ENCODE measurements at places on chromosomes 2 and 18.

DNA sequence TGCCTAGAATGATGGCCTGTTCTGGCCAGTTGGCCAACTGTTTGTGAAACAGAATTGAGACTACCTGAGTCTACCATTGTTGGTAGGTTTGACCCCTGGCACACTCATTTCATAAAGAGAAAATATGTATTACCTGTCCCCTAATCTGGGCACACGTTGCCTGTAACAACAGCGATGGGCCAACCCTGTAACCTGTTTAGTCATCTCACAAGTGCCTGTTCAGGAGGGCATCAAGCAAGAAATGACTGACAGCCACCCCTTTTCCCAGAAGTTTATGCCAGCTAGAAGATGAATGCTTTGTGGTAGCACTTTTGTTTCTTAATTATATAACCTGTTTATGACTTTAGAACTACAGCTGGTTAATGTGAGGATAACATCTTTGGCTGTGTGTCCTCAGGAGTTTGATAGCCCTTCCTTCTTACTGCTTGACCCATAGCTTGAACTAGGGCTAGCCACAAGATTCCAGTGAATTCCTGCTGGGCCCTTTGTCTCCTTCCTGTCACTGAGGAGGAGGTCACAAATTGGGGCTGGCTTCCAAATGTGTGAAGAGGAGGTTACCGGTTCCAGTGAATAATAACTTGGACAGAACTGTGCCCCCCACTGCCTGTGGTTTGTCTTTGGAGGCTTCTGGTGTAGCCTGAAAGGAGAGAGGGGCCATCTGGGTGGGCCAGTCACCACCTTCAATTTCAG is 273.9 kb upstream of the EPAS1 start:
- DNase-seq, result no peak

- DNase-seq, result no peak
Measured at GRCh38 chr2:181680055-181680936, at the start of gene NEUROD1. TSS of gene NEUROD1 (minus strand) at chr2:181680517. CDS start at chr2:181678860, 1,657 bp downstream.

GRCh38 chr18:38611036-38611964 is 1045.7 kb upstream of the CELF4 start:
- DNase-seq, result no peak

GRCh38 chr2:152428800-152429582 is 94.0 kb downstream of the FMNL2 start:
- no peak for DNase-seq

- no peak for DNase-seq
Measured at GRCh38 chr18:75472396-75472795, 44.9 kb upstream of the SMIM21 start.

Data from fibroblast of skin of left biceps (primary cell).